T-helper 1 cell (primary cell): ENCODE measurements at places on chromosomes 2 and 18.

DNA sequence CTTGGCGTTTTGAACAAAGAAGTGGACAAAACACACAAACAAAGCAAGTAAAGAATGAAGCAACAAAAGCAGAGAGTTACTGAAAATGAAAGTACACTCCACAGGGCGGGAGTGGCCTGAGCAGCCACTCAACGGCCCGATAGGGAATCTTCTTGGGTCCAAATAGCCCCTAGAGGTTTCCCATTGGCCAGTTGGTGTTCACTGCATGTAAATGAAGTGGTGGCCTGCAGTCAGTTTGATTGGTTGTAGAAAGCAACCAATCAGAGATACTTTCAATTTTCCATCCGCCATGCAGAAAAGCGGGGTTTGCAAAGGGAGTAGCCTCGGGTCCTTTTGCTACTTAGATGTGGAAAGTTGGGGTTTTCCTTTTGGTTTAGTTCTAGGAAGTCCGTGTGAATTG lies 31.6 kb downstream of the CYBRD1 start:
- no peak for DNase-seq

DNA sequence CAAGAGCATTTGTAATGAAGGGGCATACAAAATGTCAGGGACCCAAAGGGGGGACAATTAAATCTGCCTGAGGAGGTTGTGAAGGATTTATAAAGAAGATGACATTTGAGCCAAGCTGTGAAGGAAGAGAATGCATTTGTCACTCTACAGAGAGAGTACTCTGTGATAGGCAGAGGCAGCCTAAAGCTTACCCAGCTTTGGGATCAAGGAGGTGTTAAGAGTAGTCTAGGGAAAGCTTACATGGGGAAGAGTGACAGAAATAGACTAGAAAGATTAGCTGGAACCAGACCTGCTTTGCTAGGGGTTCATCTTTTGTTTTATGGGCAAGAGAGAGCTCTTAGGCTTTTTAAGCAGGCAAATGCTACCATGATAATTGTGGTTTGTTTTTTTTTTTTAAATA lies 169.1 kb upstream of the CYP26B1 start:
- DNase-seq, result no peak

DNA sequence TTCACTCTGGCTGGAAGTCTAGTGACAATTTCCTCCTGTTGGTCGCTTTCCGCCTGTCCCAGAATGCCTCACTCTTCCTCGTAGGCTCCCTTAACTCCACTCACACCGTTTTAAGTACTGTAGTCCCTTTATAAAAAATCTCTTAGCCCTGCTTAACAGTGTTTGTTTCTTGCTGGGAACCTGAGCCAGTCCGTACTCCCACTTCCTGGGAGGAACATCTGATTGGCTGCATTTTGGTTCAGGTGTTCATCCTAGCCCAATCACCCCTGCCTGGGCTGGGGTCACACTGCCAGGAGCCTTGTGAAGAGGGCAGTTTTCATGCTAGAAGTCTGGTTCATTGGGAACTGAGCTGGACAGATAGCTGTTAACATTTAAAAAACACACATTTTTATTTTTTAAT lies 25.6 kb upstream of the TOGARAM2 start:
- DNase-seq, result no peak

DNA sequence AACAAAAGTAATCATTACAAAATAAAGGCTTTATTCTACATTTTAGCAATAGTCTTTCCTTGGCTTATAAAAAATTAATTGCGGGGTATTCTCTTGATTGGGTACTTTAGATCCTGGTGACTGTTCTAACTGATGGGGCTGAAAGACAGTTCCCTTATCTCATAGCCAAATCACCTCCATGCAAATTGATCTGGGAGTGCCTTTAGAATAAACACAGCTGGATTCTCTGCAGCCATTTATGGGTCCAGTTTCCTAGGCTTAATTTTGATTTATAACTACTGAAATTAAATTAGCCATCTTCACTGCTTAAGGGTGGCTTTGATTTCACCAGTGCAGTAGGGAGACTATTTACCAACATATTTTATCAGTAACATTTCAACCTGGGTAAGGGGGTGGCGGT lies 337.1 kb downstream of the NRXN1 start:
- no peak for DNase-seq

DNA sequence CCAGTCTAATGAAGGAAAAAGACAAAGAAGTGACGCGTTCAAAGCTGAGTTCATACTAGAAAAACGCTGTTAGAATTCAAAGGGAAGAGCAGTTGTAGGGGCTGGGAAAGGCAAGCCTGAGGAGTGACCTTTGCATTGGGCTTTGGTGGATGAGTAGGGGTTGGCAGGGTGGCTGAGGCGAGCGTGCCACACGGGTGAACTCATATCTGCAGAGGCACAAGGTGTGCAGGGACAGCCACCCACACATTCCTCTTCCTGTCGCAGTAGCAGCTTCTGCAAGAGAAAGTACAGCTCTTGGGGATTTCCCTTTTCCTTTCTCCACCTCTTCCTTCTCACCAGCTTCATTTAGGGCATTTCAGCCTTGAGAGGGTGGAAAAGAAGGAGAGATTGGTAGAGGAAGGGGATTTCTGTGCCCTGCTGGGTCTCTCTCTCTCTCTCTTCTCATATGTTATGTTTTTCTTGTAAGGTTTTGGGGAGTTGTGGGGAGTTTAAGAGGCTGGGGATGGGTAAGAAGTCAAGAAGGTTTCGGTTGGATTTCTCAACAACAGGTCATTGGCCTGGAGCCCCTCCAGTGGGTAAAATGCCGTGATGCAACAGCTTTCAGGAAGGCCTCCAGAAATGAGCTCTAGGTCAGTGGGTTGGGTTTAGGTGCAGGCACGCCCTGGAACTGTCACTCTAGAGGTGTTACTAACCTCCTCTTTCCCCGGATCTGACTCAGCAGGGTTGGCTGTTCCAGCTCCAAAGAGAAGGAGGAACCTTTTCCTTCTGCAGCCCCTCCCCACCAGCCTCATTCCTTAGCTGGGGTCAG lies 40.1 kb downstream of the ODC1 start:
- DNase-seq, result no peak

DNA sequence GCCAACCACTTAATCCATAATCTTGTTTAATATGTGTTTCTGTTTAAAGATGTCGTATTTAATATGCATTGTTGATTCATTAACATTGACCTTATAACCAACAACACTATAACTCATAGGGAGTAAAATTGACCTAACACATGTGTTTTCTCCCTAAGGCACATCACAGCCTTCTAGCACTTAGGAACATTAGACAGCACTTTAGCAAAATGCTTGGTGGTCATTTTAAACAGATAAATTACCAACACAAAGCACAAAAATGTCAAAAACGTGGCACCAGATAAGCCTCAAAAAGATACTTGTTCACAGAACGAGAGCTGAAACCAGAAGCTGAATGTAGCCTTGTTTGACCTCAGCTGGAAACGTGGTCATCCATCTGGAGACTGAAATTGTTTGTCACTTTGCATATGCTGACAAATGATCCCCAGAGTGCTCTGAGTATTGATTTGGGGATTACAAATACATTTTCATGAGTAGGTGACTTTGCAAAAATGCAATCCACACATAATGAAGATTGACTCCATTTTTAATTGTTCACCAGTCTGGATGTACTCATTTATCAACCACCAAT lies 139.2 kb downstream of the CCDC102B start:
- no peak for DNase-seq

DNA sequence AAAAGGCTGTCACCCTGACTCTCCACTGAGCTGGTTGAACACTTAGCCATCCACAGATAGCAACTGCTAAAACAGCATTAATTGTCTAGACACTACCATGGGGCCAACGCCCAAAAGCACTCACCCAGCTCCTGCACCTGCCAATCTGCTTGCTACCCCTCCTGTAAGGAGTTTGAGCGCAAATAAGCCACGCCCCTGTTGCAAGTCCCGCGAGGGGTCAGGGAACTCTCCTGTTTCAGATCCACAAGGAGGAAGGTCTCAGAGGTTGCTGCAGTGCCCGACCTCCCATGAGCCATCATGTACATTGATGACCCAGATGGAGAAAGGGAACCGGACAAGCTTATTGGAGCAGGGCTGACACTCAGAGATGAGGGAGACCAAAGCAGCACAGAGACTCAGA lies 106.8 kb downstream of the ZNF516 start:
- DNase-seq, result no peak

GRCh38 chr2:25301453-25302352 lies 40.0 kb downstream of the DNMT3A start:
- DNase-seq, result no peak

DNA sequence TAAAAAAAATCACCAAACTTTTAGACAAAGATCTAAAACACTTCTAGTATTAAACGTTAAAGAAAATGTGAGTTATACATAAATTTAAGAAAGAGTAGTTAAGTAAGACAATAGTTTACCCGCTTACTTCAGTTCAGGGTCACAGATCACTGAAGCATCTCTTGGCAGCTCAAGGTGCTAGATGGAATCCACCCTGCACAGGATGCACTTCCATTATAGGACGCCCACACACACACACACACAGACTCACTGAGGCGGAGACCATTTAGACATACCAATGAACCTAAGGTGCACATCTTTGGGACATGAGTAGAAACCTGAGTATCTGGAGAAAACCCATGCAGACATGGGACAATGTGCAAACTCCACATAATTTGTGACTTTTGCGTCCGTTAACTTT lies 630.6 kb upstream of the ZNF804A start:
- DNase-seq, result no peak

DNA sequence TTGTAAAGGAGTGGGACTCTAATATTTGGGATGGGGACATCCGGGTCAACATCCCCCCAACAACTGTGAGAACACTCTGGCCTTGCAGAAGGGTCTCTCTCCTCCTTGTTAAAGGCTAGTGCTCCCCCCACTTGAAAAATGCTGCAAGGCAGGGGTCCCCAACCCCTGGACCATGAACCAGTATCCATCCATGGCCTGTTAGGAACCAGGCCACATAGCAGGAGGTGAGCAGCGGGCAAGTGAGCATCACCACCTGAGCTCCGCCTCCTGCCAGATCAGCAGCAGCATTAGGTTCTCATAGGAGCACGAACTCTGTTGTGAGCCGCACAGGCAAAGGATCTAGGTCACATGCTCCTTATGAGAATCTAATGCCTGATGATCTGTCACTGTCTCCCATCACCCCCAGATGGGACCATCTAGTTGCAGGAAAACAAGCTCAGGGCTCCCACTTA lies 243.9 kb upstream of the ID2 start:
- no peak for DNase-seq

GRCh38 chr18:55510809-55511208 lies 77.2 kb downstream of the TCF4 start:
- no peak for DNase-seq
